Stimulated activated CD4-positive, alpha-beta T cell treated with anti-CD3 and anti-CD28 coated beads, Interleukin-1b, Interleukin-23, amount 100 ng/mL, for 4 hours (primary cell): ENCODE measurements at places on chromosomes 7 and 10.

DNA sequence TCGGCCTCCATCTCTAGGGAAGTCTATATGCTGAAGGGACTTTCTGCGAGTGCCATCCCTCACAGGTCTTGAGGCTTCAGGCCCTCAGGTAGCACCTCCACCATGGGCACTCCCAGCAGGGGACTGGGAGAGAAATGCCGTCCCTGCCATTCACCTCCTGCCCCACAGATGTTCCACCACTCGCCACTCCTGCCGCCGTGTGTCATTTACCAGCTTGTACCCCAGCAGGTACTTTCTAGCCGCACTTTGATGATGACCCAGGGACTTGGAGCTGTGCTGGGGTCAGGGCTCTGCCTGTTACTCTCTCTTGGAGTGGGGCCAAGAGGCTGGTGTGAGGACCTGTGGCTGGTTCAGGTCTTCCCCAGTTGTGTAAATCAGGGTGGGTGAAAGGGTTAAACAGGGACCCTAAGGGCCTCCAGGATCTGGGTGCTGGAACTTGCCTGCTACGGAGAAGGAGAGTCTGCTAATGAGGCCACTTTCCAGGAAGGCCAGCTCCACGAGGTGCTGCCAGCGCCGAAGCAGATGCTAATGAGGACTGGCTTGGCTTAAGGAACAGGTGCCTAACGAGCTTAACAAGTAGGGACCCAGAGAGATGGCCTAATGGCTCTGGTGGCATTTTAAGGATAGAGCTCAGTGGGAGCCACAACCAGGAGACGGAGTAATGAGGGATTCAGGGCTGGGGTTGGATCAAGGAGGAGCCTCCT is 32.4 kb downstream of the CRHR2 start:
- DNase-seq = no peak

DNA sequence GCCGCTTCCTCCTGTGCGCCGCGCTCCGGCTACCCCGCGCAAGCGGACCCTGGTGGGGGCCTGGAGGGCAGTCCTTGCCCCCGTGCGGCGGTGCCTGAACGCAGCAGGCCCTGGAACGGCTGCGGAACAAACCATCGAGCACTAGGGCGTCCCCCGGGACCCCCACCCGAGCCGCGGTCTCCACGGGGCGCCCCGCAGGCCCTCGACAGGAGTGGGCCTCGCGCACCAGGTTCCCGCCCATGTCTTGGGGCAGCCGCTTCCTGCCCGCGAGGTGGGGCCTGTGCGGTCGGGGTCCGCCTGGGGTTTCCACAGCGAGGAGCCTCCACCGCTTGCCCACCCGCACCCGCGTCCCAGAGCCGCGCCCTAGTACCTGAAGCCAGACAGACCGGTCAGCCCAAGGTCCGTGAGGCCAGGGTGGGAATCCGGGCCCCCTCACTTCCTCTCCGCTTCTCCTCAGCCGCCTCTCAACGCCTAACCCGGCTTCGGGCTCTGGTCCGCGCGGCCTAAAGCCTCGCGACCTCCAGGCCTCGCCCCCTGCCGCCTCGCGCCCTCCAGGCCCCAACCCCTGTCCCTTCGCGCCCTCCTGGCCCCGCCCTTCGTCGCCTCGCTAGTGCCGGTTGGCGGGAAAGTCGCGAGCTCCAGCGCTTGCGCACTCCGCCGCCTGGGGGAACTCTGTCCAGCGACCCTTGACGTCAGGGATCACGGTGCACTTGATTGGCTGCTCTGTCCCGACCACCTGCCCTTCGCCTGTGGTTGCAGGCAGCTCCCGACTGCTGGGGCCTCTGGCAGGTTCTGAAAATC is 7.0 kb upstream of the GBX1 start:
- no peak for DNase-seq

GRCh38 chr10:61136139-61136538 is 192.2 kb upstream of the RHOBTB1 start:
- no peak for DNase-seq

DNA sequence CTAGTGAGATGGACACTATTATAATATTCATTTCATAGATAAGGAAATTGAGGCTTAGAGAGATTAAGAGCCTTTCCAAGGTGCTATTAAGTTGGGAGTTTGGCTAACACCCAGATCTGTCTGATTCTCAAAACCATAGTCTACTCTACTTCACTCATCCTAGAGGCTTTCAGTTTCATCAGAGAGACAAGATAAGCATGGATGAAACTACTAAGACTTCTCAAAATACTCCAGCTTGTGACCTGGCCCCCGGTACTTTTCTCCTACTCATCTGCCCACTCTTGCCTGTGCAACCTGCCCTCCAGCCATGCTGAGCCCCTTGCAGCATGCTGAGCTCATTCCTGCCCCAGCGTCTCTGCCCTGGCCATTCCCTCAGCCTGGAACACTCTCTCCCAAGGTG is 12.2 kb upstream of the SLC35B4 start:
- DNase-seq = no peak

DNA sequence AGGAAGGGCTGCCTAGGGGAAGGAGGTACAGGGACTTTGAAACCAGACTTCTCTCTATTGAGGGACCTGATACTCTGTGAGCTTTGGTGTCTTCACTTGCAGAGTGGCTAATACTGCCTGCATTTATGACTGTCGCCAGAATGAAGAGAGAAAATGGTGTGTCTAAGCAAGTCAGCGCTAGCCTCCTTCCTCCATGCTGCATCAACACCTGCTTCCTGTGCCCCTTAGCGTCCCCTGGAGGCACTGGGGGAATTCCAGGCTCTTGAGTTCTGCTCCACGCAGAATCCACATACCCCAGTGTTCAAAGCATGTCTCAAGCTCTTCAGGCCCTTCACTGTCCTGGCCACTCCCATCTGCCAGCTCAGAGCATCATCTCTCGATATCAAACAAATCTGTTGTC is 140.5 kb downstream of the PKD1L1 start:
- no peak for DNase-seq

DNA sequence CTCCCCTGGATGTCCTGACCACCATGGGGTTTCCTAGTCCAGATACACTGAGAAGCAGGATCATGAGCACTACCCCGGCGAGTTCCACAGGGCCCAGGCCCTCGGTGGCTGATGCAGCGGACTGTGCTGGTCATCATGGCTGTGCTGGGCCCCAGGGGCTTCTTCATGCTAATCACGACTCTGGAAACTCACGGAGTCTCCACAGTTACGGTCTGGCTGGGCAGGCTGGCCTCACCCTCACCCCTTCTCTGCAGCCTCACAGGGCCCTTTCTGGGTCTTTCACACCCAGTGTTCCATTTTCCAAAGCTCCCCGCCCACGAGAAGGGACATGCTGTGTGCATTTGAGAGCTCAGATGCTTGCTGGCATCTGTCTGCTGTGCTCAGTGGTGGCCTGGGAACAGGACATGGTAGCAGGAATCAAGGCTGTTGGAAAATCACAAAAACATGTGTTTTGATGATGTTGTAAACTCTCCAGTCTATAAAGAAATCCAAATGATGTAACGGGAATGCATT is 119.0 kb downstream of the PTPN20 start:
- DNase-seq = no peak

- no peak for DNase-seq
Observed at GRCh38 chr10:95414844-95415485, 124.2 kb upstream of the PDLIM1 start.

GRCh38 chr7:117780832-117781231 is 92.4 kb downstream of the CTTNBP2 start:
- DNase-seq = no peak

DNA sequence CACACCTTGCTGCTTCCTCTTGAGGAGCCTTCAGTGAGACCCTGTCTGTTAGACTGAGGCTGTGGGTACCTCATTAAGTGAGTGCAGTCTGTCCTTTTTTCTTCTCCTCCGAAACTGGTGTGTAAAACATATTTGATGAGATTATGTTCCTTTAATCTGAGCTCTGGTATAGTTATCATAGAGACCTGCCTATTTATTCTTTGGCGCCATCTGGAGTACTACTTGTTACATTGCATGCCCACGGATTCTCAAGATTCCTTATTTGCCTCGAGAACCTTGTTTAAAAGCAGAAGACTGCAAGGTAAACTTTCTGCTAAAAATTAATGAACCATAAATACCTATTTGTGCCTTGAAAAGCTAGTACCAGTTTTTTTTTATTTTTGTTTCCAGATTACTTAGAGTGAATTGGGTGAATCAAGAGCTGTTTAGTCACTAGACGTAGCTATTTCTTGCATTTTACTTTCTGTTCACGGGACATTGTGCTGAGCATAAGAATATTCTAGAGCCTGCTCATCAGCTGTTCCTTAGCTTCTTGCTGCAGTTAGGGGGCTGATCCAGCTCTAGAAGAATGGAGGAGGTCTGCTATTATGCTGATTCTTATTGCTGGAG is 16.9 kb upstream of the STMP1 start:
- DNase-seq = no peak

- no peak for DNase-seq
Observed at GRCh38 chr10:92967641-92968040, 93.0 kb upstream of the CYP26C1 start.

DNA sequence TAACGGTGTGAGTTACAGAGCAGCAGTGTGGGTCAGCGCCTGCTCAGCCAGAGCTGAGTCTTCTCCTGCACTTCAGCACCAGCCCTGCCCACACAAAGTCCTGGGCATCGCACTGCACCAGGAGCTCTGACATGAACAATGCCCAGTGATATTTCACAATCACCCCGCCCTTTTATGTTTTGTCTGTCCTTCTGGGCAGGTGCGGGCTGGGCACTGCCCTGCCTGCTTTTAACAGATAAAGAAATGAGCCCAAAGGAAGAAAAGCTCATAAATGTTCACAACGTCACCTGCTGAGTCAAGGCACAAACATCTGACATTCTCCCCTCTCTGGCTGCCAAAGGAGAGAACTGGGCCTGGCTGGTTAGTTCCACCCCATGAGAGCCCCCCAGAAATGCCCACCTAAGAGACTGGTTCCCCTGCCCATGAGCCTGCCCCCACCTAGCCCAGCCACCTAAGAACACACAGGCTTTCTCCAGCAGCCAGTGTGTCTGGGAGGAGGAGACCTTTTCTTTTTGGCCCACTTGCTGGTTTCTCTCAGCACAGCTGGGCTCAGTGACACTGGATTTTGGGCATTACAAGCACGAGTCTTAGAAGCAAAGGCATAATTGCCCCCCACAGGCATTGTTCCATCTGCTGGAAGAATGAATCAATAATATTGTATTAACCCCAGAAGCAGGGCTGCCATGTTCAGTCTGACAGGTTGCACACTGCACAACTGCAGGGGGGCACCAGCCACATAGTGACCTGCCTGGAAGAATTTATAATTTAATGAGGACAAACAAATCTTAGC is 22.3 kb downstream of the CALML3 start:
- no peak for DNase-seq

- no peak for DNase-seq
Observed at GRCh38 chr7:45506059-45506458, 68.1 kb upstream of the ADCY1 start.

GRCh38 chr7:65832281-65832680 is 40.6 kb upstream of the VKORC1L1 start:
- no peak for DNase-seq

- no peak for DNase-seq
Observed at GRCh38 chr7:133854739-133855138, 272.4 kb upstream of the LRGUK start.

GRCh38 chr10:132575320-132576201 is 38.0 kb downstream of the INPP5A start:
- no peak for DNase-seq

DNA sequence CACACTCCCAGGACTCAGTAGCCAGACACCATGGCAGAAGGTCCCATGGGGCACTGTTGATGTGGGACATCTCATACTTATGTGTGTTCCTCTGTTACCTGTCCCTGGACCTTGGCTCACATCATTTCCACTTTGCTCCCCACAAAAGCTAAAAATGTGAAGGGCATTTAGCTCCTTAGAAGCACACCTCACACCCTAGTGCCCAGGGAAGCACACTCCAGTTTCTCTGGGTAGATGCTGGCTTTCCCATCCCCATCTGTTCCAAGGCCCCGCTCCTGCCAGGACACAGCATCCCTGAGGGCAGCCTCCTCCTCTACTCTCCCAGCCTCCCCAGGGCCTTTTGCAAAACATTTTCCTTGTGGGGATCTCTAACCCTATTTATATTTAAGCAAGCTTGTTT is 572.4 kb upstream of the MGMT start:
- no peak for DNase-seq

DNA sequence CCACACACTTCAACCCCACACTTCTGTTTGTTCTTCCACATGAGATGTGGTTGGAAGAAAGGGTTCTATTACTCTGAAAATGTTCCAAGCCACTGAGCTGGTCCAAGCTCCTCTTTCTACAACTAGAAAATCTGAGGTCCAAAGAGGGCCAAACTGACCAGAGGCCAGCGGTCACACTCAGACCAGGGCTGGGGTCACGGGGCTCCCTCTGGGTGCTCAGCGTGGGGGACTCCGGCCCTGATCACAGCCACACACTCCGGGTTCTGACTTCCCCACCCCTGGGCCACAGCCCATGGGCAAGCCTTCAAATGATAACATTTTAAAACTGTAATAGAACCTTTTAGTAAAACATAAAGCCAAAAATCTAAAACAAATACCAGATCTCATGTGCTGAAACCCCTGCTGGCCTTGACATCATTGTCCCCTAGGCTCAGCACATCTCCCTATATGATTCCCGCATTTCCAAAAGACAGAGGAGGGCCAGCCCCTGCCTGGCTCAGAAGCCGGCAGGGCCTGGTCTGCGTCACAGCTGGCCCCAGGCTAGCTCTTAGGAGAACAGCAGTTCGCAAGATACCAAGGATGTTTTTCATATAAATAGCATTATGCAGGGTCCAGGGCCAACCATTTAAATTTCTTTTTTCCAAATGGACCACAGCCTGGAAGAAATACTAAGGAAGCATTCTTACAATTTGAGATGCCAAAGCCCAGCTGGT is 3.3 kb downstream of the CRYGN start:
- no peak for DNase-seq

GRCh38 chr7:756928-757560 is 30.0 kb upstream of the PRKAR1B start:
- no peak for DNase-seq

GRCh38 chr7:18872344-18872743 is 245.1 kb downstream of the TWIST1 start:
- no peak for DNase-seq

GRCh38 chr7:82548141-82548688 is 104.6 kb upstream of the CACNA2D1 start:
- no peak for DNase-seq

DNA sequence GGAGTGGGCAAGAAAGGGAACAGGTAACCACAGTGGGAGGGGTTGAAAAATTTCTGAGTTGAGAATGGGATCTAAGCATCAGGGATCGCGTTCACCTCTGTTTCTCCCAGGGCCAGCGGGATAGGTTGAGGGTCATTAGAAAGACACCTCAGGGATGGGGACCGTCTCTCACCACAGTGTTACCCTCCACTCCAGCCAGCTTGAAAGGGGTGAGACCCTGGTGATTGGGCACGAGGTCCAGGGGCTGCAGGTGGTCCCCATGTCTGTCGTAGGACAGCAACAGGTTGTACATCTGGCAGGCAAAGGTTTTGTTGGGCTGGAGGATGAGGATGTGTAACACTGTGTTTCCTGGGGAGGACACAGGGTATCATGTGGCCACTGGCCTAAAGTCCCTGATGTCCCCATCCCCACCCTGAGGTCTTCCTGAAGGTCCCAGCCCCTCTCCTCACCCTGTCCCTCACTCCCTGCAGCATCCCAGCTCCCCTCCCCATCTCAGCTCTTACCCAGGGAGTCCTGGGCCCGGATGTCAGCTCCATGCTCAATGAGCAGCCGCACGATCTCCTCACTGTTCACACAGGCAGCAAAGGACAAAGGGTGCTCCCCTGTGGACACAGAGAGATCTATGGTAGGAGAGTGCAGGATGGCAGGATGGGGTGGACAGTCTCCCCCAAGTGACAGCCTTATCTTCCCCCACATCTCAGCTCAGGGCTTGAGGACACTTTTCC is 9.1 kb downstream of the TRPV6 start:
- DNase-seq = no peak

GRCh38 chr10:111874576-111874975 is 309.0 kb downstream of the GPAM start:
- no peak for DNase-seq
